ENCODE measurements at places on chromosomes 7 and 10. TPM values are rescaled to one million over a fixed set of nuclear protein-coding genes. Genes with fewer than 3 reads are reported as not detected.
A peak's percentile ranks its signal among the peaks of the same experiment; 100 is the strongest.

The ASB10 gene
- polyA plus RNA-seq, result 0.04 TPM

The ZNF37A gene
- 20.1 TPM for polyA plus RNA-seq

The ANXA8 gene
- 0.10 TPM for polyA plus RNA-seq

The WIPF3 gene
- polyA plus RNA-seq, result 5.8 TPM

The C10orf53 gene
- not detected for polyA plus RNA-seq

The KAZALD1 gene
- polyA plus RNA-seq, result 13.6 TPM

The TRIM4 gene
- 39.5 TPM for polyA plus RNA-seq

The SH2D4B gene
- polyA plus RNA-seq, result 0.18 TPM

The ITIH5 gene
- polyA plus RNA-seq, result 20.0 TPM

The TDRD1 gene
- polyA plus RNA-seq, result 0.04 TPM

The HMX2 gene
- polyA plus RNA-seq, result 1.6 TPM

The PRR15 gene
- 4.4 TPM for polyA plus RNA-seq

The GIMAP4 gene
- polyA plus RNA-seq, result 22.3 TPM

The SPDYE11 gene
- polyA plus RNA-seq, result 1.3 TPM

The ANKRD2 gene
- polyA plus RNA-seq, result 0.49 TPM

The CYP3A7 gene
- polyA plus RNA-seq, result 0.53 TPM

The ZNF25 gene
- polyA plus RNA-seq, result 12.6 TPM

The FAM237B gene
- polyA plus RNA-seq, result 0.33 TPM

The ZNF485 gene
- 5.1 TPM for polyA plus RNA-seq

The NPFFR1 gene
- 0.12 TPM for polyA plus RNA-seq

- DNase-seq, result no peak
Observed at GRCh38 chr10:128301051-128301450, 174.8 kb upstream of the MKI67 start.

- DNase-seq, result peak; percentile 63
Observed at GRCh38 chr7:44477063-44477830, 13.2 kb downstream of the NUDCD3 start.

DNA sequence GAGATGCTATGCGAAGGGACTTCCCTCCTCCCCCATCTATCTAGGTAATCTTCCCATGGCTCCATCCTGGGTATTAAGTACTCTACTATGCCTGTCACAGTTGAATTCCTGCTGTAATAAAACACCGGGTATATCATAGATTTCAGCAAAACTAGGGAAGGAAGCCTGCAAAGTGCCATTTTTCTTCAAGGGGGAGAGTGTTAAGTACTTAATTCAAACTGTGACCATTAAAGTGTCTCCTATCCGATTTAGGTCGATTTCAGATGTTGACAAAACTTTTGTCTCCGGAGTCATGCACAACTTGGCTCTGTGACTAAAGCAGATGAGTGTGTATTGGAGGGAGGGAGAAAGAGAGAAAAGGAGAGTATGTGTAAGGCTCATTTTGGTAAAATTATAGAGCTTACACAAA lies 4.6 kb downstream of the HOXA4 start:
- peak; percentile 86 for DNase-seq

- DNase-seq, result no peak
Observed at GRCh38 chr7:102193806-102194205, 92.9 kb upstream of the SH2B2 start.

DNA sequence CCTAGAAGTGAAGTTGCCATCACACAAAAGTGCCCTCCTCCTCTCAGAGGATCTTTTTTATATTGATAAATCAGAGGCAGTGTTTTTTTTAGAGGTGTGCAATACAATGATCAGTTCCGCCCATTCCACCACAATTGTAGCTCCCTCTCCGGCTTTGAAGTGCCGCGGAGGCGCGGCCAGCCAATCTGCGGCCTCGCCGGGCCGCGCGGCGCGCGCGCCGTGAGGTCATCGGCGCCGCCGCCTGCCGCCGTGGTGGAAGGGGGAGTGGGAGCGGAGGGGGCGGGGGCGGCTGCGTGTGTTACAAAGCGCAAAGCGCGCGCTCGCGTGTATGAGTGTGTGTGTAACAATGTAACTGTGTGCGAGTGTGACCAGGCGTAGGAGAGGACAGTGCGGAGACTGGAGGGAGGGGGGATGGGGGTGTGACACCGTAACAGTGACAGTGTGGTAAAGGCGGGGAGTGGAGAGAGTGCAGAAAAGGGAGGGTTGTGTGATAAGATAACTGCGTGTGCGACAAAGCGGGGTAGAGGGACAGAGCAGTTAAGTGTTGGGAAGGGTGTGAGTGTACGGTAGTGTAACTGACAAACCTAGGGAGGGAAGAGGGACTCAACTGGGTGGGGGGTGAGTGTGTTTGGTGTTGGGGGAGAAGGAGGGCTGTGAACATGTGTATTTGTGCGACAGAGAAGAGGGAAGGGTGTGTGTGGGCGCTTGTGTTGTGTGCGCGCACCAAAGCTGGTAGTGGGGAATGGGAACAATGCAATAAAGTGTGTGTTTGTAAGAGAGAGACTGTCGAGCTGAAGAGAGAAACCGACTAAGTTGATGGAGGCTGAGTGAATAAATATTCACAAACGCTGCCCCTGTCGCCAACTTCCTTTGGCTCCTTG lies at the start of gene SP8:
TSS of gene SP8 (minus strand) at position 108 of the 881 bp plus-strand sequence. CDS start at position 20, 88 bp downstream.
- no peak for DNase-seq

- no peak for DNase-seq
Observed at GRCh38 chr10:5655121-5655520, 11.3 kb downstream of the ASB13 start.

- no peak for DNase-seq
Observed at GRCh38 chr10:89458291-89458690, 43.9 kb downstream of the IFIT5 start.

DNA sequence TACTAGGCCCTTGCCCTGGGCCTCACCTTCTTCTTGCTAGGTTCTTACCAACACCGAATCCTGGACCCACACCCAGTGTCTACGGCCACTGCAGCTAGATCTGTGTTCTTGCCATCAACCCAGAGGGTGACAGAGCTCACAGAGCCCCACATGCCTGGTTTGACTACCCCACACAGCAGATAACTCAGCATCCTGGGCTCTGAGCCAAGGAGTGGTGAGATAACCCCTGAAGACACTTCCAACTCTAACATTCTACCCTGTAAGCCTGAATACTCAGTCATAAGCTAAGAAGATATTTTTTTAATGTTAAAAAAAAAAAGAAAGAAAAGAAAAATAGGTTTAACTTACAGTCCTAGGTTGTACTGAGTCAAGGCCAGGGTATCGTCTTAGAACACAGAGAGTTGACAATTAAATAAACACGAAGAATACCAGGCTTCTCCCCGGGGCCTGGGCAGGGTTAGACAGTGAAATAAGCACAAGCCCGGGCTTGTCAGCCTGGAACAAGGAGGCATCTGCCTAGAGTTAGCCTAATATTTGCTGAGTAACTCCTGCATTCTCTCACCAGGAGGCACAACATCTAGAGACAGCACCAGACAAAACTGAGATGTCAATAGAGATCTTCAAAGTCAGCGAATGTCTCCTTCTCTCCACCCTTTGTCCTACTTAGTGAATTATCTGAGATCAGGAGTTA lies 556.5 kb upstream of the LRRN3 start:
- DNase-seq, result no peak

DNA sequence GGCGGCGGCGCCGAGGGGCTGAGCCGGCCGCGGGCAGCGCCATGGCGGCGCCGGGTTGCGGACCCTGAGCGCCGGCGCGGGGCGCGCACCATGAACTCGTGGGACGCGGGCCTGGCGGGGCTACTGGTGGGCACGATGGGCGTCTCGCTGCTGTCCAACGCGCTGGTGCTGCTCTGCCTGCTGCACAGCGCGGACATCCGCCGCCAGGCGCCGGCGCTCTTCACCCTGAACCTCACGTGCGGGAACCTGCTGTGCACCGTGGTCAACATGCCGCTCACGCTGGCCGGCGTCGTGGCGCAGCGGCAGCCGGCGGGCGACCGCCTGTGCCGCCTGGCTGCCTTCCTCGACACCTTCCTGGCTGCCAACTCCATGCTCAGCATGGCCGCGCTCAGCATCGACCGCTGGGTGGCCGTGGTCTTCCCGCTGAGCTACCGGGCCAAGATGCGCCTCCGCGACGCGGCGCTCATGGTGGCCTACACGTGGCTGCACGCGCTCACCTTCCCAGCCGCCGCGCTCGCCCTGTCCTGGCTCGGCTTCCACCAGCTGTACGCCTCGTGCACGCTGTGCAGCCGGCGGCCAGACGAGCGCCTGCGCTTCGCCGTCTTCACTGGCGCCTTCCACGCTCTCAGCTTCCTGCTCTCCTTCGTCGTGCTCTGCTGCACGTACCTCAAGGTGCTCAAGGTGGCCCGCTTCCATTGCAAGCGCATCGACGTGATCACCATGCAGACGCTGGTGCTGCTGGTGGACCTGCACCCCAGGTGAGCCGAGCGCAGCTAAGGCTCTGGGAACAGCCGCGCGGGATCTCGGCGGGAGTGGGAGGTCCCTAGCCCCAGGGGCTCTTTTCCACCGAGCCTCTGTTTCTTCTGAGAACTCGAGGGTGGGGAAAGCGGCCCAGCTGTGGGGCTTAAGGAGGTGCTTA lies at the start of gene GPR26:
TSS of gene GPR26 (plus strand) at position 38 of the 919 bp plus-strand sequence. CDS start at position 91, 53 bp downstream.
- peak; percentile 35 for DNase-seq

DNA sequence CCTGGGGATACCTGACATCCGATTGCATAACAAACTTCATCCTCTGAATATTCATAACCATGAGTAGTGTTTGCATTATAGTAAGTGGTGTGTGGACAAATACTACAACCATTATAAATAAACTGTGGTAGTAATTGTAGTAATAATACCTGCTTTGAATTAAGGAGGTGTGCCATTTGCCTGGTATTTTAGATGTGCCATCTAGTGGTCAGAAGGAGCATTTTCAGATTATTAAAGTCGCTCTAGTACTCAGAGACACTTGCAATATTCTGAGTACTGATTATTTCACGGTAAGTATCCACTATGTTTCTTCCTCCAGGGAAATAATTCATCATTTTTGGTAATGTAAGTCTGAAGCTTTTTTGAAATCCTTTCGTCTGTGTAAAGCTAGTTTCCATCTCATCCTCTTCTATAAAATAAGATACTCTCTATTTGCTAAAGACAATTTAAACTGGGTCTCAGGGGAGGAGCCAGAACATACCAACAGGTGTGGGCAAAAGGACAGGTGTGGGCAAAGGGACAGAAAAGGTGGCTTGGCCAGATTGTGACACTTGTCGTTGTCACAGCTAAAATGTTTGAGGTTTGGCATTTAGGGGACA lies 115.3 kb upstream of the WDR11 start:
- no peak for DNase-seq

GRCh38 chr7:102471791-102472125 lies 7.0 kb downstream of the POLR2J start:
- no peak for DNase-seq

- DNase-seq, result no peak
Observed at GRCh38 chr7:109226699-109227098, 657.0 kb downstream of the DNAJB9 start.

DNA sequence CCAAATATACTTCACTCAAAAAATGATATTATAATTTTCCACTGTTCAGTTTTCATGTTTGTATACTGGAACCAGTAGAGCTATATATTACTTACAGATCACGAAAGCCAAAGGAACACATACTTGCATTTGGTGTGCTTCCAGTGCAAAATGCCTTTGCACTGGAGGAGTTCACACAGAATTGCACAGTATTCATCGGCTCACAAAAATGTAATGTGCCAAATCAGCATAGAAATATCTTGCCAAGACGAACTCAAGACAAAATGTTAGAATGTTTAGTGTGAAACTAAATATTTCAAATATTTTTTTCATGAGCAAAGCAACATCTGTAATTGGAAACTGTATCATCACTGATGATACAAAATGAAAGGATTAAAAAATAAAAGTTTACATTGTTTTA lies 646.2 kb upstream of the SEMA3D start:
- DNase-seq, result no peak

DNA sequence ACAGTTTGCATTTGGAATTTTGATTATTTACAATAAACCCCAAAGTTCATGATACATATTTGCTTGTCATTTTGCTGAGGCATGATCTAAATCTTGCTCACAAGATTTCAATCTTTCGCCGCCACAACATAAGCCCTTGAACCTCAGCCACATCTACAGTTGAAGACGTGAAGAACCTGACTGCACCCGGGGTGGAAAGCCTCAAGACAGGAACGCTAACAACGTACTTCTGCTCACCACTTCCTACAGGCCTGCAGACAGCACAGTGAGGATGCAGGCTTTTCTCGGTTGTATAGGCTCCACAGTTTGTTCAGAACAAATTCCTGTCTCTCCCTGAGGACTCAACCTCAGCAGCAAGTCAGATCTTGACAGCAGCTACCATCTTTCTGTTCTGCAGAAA lies 393.8 kb upstream of the PRKCQ start:
- DNase-seq, result no peak

GRCh38 chr10:56805022-56805421 lies 444.0 kb upstream of the ZWINT start:
- no peak for DNase-seq

GRCh38 chr10:48456808-48457761 lies 147.8 kb downstream of the ARHGAP22 start:
- no peak for DNase-seq

DNA sequence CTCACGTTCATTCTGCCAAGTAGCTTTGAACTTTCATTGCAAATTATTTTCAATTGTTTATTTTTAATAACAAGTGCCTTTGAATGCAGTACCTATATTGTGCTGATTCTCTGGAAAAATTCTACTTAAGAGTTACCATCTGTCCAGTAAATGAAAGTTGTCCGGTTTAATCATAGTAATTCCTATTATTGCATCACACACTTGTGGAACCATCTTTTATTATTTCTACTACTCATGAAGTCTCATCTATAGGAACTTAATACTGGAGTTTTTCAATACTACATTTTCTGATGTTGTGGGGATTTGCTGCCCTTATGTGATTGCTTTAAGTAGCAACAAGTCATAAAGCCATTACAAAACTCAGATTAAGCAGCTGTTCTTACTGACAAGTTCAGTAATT lies 16.5 kb upstream of the SKAP2 start:
- no peak for DNase-seq

GRCh38 chr7:101677797-101678479 lies 48.8 kb upstream of the MYL10 start:
- DNase-seq, result no peak

GRCh38 chr7:69600710-69601519 lies 2.6 kb downstream of the AUTS2 start:
- DNase-seq, result no peak

GRCh38 chr10:130458509-130458908 lies 322.3 kb downstream of the GLRX3 start:
- no peak for DNase-seq

GRCh38 chr7:86733783-86734182 lies 90.1 kb downstream of the GRM3 start:
- DNase-seq, result no peak

- DNase-seq, result no peak
Observed at GRCh38 chr7:67692425-67692824, 695.8 kb downstream of the TYW1 start.

DNA sequence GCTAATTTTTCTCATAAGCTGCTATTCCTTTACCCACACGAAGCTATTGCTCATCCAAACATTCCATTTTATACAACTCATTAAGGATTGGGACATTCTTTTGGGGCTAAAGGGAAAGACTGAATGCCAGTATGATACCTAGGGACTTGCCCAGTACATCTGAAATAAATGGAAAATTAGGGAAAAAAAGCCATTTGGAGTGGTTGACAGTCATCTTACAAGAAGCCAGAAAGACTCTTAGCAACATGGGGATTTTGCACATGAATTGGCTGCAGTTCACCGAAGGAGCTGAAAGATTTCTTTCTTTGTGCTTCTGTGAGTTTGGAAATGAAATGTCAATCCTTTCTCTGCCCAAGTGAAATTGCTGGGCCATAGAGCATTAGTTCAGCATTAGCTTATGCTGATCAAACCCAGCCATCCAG lies 43.3 kb upstream of the MTURN start:
- no peak for DNase-seq

All from renal pelvis (tissue), 12 donors.